ENCODE measurements at places on chromosomes 1 and 21. TPM values are rescaled to one million over a fixed set of nuclear protein-coding genes. Genes with fewer than 3 reads are reported as not detected.

ADAMTS4 gene
- 2.5 TPM for polyA plus RNA-seq

SPRR2E gene
- not detected for polyA plus RNA-seq

OPRD1 gene
- not detected for polyA plus RNA-seq

KDF1 gene
- polyA plus RNA-seq, result not detected

TMOD4 gene
- polyA plus RNA-seq, result not detected

CCT8 gene
- 102 TPM for polyA plus RNA-seq

MNDA gene
- polyA plus RNA-seq, result not detected

PLEKHN1 gene
- polyA plus RNA-seq, result 0.29 TPM

ITGB2 gene
- polyA plus RNA-seq, result 0.39 TPM

RUNX3 gene
- polyA plus RNA-seq, result not detected

CEP350 gene
- polyA plus RNA-seq, result 2.7 TPM

ERO1B gene
- polyA plus RNA-seq, result 1.1 TPM

MROH9 gene
- polyA plus RNA-seq, result not detected

SLAMF9 gene
- polyA plus RNA-seq, result not detected

KLHDC9 gene
- polyA plus RNA-seq, result 2.6 TPM

CDC7 gene
- 3.9 TPM for polyA plus RNA-seq

LY9 gene
- polyA plus RNA-seq, result not detected

NR1I3 gene
- not detected for polyA plus RNA-seq

NUF2 gene
- 10.4 TPM for polyA plus RNA-seq

ST6GALNAC3 gene
- polyA plus RNA-seq, result 6.6 TPM

CD34 gene
- polyA plus RNA-seq, result 136 TPM

TSPAN2 gene
- polyA plus RNA-seq, result 1.5 TPM

HSD3B1 gene
- polyA plus RNA-seq, result not detected

OR6K3 gene
- polyA plus RNA-seq, result not detected

FNDC5 gene
- polyA plus RNA-seq, result 0.14 TPM

INKA2 gene
- polyA plus RNA-seq, result 2.6 TPM

SLC35D1 gene
- polyA plus RNA-seq, result 3.5 TPM

CDK18 gene
- polyA plus RNA-seq, result 0.17 TPM

DNAH14 gene
- polyA plus RNA-seq, result 1.3 TPM

SLC37A1 gene
- 4.6 TPM for polyA plus RNA-seq

RNU11 gene
- polyA plus RNA-seq, result not detected

AGMAT gene
- polyA plus RNA-seq, result 0.39 TPM

SPRR4 gene
- not detected for polyA plus RNA-seq

TNN gene
- not detected for polyA plus RNA-seq

MTOR gene
- polyA plus RNA-seq, result 30.2 TPM

KRTAP22-2 gene
- not detected for polyA plus RNA-seq

CLCA1 gene
- polyA plus RNA-seq, result not detected

ICOSLG gene
- polyA plus RNA-seq, result 0.91 TPM

TSSK3 gene
- 0.65 TPM for polyA plus RNA-seq

PGLYRP4 gene
- not detected for polyA plus RNA-seq

NPR1 gene
- polyA plus RNA-seq, result 13.8 TPM

GBP2 gene
- 13.1 TPM for polyA plus RNA-seq

C4BPA gene
- not detected for polyA plus RNA-seq

KPRP gene
- not detected for polyA plus RNA-seq

FAM229A gene
- 8.9 TPM for polyA plus RNA-seq

IFNLR1 gene
- polyA plus RNA-seq, result 0.01 TPM

PTPN22 gene
- polyA plus RNA-seq, result not detected

AGPAT3 gene
- 36.8 TPM for polyA plus RNA-seq

DRAXIN gene
- 0.49 TPM for polyA plus RNA-seq

SLAMF7 gene
- not detected for polyA plus RNA-seq

REN gene
- polyA plus RNA-seq, result 0.11 TPM

TTC34 gene
- polyA plus RNA-seq, result 0.08 TPM

UBQLN4 gene
- 50.5 TPM for polyA plus RNA-seq

CYP4A22 gene
- polyA plus RNA-seq, result not detected
